Uterus (tissue), 4 donors: ENCODE measurements at places on chromosomes 6 and 20. TPM values are rescaled to one million over a fixed set of nuclear protein-coding genes. Genes with fewer than 3 reads are reported as not detected.

DNA sequence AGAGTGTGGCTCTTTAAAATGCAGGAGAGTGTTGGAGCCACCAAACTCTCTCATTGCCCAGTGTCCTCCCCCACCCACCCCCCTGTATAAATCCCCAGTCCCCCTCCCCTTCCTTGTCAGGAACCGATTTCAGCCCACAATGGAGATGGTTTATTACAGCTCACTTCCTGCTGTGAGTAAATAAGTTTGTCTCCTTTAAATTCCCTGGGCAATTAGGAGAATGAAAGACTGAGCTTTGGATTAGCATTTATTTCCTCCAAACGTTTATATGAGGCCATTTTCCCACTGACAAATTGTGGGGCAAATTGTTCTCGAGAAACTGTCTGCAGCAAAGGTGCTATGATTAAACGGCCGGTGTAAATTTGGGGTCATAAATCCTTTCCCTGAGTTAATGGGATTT lies 128.8 kb downstream of the DHX35 start:
- no peaks in the 10 kb centered on the region for H3K36me3 ChIP-seq
- H3K27ac ChIP-seq: no peak overlapping the region
- DNase-seq: no peak
- no peaks in the 10 kb centered on the region for H3K27me3 ChIP-seq
- H3K4me1 ChIP-seq: no peaks in the 10 kb centered on the region
- no peak overlapping the region for H3K4me3 ChIP-seq

DNA sequence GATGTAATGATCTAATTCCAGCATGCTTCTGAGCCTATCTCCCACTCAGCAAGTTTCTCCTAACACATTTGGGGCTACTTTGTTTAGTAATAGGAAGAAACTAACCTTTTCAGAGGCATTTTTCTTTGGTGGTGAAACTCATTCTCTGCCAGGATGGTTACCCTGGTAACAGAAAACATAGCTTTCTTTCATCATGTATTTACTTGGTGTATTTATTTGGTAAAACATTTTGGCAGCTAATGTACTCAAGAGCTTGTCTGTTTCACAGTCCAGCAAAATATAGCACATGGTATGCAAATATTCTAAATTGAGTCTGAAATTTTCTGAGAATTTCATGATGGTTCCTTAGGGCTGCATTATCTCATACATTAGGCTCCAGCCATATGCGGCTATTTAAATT lies 100.0 kb downstream of the SLC35B3 start:
- H3K4me1 ChIP-seq: no peaks in the 10 kb centered on the region
- DNase-seq: no peak
- no peaks in the 10 kb centered on the region for H3K27me3 ChIP-seq
- no peaks in the 10 kb centered on the region for H3K36me3 ChIP-seq
- H3K27ac ChIP-seq: no peak overlapping the region
- H3K4me3 ChIP-seq: no peak overlapping the region

- H3K36me3 ChIP-seq: no peaks in the 10 kb centered on the region
- DNase-seq: no peak
- H3K27me3 ChIP-seq: no peaks in the 10 kb centered on the region
- no peak overlapping the region for H3K4me3 ChIP-seq
- no peak overlapping the region for H3K27ac ChIP-seq
Observed at GRCh38 chr6:45001663-45002062, 326.5 kb upstream of the RUNX2 start.

- no peak for DNase-seq
- H3K4me3 ChIP-seq: no peak overlapping the region
- no peaks in the 10 kb centered on the region for H3K36me3 ChIP-seq
- no peak overlapping the region for H3K27ac ChIP-seq
- no peaks in the 10 kb centered on the region for H3K27me3 ChIP-seq
- H3K4me1 ChIP-seq: no peaks in the 10 kb centered on the region
Observed at GRCh38 chr20:34888468-34888867, 12.1 kb downstream of the ACSS2 start.

GRCh38 chr6:154414021-154414813 lies 57.6 kb upstream of the IPCEF1 start:
- H3K4me3 ChIP-seq: no peak overlapping the region
- no peak for DNase-seq
- no peaks in the 10 kb centered on the region for H3K27me3 ChIP-seq

GRCh38 chr6:153172815-153173214 lies 41.7 kb upstream of the RGS17 start:
- DNase-seq: no peak
- no peak overlapping the region for H3K4me3 ChIP-seq
- H3K4me1 ChIP-seq: no peaks in the 10 kb centered on the region
- H3K36me3 ChIP-seq: no peaks in the 10 kb centered on the region
- no peak overlapping the region for H3K27ac ChIP-seq

- no peaks in the 10 kb centered on the region for H3K36me3 ChIP-seq
- no peaks in the 10 kb centered on the region for H3K4me1 ChIP-seq
- DNase-seq: no peak
- no peak overlapping the region for H3K4me3 ChIP-seq
- no peak overlapping the region for H3K27ac ChIP-seq
- no peaks in the 10 kb centered on the region for H3K27me3 ChIP-seq
Observed at GRCh38 chr6:35411066-35411465, 41.1 kb upstream of the FANCE start.

GRCh38 chr6:139370283-139370998 lies 4.0 kb downstream of the CITED2 start:
- no peaks in the 10 kb centered on the region for H3K36me3 ChIP-seq
- H3K27me3 ChIP-seq: no peaks in the 10 kb centered on the region
- H3K27ac ChIP-seq: peak overlapping the region; percentile 95
- no peaks in the 10 kb centered on the region for H3K4me1 ChIP-seq

DNA sequence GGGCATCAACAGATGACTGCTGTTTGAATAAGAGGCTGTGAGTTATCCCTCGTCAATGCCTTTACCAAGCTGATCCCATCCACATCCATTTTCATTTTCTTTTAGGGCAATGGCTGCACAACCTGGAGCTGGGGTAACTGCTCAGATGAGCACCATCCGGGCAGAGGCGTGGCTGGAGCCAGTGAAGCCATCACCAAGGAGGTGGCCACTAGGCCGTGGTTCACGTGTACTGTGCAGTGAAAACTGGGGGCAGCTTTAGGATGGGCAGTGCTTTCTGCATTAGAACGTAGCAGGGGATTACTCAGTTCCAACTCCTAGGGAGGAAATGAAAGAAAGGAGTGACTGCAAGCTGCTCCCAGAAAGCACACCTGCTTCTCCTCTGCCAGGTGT lies 51.2 kb downstream of the RRBP1 start:
- no peaks in the 10 kb centered on the region for H3K36me3 ChIP-seq
- H3K27me3 ChIP-seq: no peaks in the 10 kb centered on the region
- H3K4me3 ChIP-seq: no peak overlapping the region
- DNase-seq: no peak
- H3K4me1 ChIP-seq: peaks cover 7% of the 10 kb centered on the region
- no peak overlapping the region for H3K27ac ChIP-seq

- no peaks in the 10 kb centered on the region for H3K4me1 ChIP-seq
- H3K4me3 ChIP-seq: no peak overlapping the region
- no peaks in the 10 kb centered on the region for H3K27me3 ChIP-seq
- no peak overlapping the region for H3K27ac ChIP-seq
- no peak for DNase-seq
- H3K36me3 ChIP-seq: no peaks in the 10 kb centered on the region
Observed at GRCh38 chr6:75449630-75450206, 43.9 kb downstream of the FILIP1 start.

DNA sequence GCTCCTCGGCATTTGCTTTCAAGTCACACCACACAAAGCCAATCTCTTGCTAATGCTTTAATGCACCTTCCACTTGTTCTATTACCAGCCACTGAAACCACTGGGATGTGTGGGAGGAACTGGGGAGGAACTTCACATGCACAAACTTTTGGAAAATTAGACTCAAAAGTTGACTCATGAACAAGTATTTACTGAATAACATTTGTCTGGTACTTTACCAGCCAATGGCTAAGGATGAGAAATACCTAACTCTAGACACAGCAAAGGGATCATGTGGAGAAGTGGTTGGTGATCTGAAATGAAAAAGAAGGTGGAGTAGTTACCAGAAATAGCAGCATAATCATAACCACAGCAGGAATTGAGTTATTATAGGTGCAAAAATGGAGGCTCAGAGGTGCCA lies 554.0 kb upstream of the NOX3 start:
- H3K27ac ChIP-seq: no peak overlapping the region
- H3K27me3 ChIP-seq: no peaks in the 10 kb centered on the region
- H3K36me3 ChIP-seq: no peaks in the 10 kb centered on the region
- no peaks in the 10 kb centered on the region for H3K4me1 ChIP-seq
- H3K4me3 ChIP-seq: no peak overlapping the region
- DNase-seq: no peak

DNA sequence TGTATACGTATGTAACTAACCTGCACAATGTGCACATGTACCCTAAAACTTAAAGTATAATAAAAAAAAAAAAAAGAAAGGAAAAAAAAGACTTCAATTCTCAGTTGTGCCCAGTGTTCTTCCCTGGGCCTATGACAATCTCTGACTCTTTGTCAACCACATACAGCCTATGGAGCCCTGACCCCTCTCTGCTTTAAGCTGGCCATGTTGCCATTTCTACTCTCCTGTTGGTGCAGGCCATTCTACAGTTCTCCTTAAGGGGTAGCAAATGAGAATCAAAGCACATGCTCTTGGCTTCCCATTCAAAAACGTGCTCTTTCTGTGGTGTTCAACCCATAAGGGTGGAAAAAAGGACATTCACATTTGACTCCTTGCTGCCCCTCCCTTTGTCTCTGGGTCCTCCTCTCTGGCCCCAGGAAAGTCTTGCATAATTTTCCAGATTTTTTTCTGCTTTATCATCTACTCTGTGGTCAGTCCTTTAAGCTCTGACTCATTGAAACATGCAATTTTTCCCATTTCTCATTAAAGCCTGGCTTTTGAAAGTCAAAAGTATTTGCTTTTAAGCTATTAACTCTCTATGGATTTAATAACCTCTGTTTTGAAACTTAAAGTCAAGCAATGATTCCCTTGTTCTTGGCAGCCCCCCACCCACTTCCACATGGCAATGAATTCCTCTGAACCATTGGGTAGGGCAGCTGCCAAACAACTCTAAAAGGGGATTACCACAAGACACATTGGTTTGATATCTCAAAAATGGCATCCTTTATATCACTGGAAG lies 208.6 kb upstream of the MCHR2 start:
- no peak overlapping the region for H3K27ac ChIP-seq
- no peaks in the 10 kb centered on the region for H3K27me3 ChIP-seq
- H3K36me3 ChIP-seq: no peaks in the 10 kb centered on the region
- no peaks in the 10 kb centered on the region for H3K4me1 ChIP-seq

DNA sequence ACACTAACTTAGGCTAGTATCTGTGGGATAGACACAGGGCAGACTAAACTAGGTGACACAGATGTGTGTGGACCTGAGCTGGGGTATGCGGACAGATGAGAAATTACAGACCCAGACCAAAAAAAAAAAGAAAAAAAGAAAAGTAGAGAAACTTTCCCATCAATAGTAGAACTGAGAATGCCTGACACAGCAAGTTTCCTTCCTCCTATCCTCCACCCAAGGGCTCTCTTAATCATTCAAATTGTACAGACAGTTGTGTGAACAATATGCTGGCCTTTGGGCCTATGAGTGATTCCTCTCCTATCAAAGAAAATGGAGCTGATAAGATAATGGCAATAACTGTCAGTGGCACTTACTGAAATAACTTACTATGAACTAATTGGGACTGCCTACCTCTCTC lies 226.7 kb upstream of the PRDM1 start:
- H3K36me3 ChIP-seq: no peaks in the 10 kb centered on the region
- DNase-seq: no peak

- no peaks in the 10 kb centered on the region for H3K27me3 ChIP-seq
- no peak overlapping the region for H3K4me3 ChIP-seq
- H3K36me3 ChIP-seq: no peaks in the 10 kb centered on the region
Observed at GRCh38 chr6:79713701-79714322, 82.7 kb downstream of the SH3BGRL2 start.

DNA sequence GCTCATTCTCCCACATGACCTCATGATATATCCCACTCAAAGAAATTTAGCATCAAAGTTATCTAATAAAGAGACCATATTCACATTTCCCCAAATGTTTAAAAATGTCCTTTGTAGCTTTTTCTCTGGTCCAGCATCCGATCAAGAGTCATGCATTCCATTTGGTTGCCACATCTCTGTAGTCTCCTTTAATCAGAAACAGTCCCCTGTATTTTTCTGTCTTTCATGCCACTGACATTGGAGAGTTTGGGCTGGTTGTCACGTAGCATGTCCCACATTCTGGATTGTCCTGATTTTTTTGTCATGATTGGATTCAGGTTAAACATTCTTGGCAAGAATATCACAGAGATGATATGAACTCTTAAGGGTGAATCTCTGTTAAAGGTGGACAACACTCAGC lies 55.7 kb downstream of the SNX5 start:
- H3K27ac ChIP-seq: no peak overlapping the region
- H3K4me3 ChIP-seq: no peak overlapping the region
- H3K4me1 ChIP-seq: no peaks in the 10 kb centered on the region
- DNase-seq: no peak

DNA sequence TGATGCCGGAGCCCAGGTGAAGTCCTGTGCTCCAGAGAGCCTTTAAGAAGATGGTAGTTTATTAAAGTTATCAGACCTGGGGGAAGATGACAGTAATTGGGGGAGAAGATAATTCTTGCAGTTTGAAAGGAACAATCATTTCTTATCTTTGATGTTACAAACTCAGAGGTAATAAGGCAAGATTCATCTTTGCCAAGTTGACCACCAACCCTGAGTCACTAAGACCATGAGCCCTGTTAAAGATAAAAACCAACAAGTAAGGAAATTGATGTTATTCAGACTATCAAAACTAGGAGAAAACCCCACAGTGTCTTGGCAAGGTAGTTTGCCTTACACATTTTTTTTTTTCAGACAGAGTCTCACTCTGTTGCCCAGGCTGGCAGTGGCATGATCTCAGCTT lies 73.1 kb downstream of the MKKS start:
- DNase-seq: no peak
- H3K27ac ChIP-seq: no peak overlapping the region
- H3K4me3 ChIP-seq: no peak overlapping the region
- no peaks in the 10 kb centered on the region for H3K36me3 ChIP-seq

GRCh38 chr6:54784011-54784410 lies 62.6 kb upstream of the FAM83B start:
- H3K36me3 ChIP-seq: no peaks in the 10 kb centered on the region
- DNase-seq: no peak
- no peak overlapping the region for H3K4me3 ChIP-seq
- no peaks in the 10 kb centered on the region for H3K27me3 ChIP-seq

GRCh38 chr6:138769102-138769676 lies 4.4 kb upstream of the CCDC28A start:
- H3K4me3 ChIP-seq: no peak overlapping the region
- H3K27ac ChIP-seq: no peak overlapping the region
- peaks cover 2% of the 10 kb centered on the region for H3K4me1 ChIP-seq
- DNase-seq: no peak

DNA sequence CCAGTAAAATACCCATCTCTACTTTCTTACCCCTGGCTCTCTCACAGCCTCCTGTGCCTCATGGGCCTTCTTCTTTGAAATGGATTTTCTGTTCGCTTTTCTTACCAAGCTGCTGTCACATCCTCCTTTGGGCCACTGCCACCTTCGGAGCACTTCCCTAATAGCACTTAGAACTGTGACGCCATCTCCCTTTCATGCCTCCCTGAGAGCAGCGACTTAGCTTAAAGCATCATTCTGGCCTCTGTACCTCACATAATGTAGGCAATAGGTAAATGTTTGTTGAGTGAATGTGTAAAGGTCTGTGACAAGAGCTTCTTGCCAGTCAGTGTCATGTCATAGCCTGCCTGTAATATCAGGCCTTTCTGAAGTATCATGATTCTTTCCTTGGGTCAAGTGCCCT lies 78.8 kb downstream of the ADGRG6 start:
- H3K4me3 ChIP-seq: no peak overlapping the region
- no peaks in the 10 kb centered on the region for H3K4me1 ChIP-seq
- H3K27ac ChIP-seq: no peak overlapping the region
- H3K36me3 ChIP-seq: peaks cover 4% of the 10 kb centered on the region
- no peaks in the 10 kb centered on the region for H3K27me3 ChIP-seq

Gene WFDC11
- total RNA-seq: not detected

Gene GCNT2
- 16.2 TPM for total RNA-seq

Gene EPHA7
- total RNA-seq: 2.1 TPM

Gene MEP1A
- total RNA-seq: not detected

Gene SLC22A16
- 2.9 TPM for total RNA-seq
